ENCODE measurements at places on chromosomes 13 and 19. TPM values are rescaled to one million over a fixed set of nuclear protein-coding genes. Genes with fewer than 3 reads are reported as not detected.

Gene MEIS3
- not detected for total RNA-seq

Gene SELENOV
- 0.17 TPM for total RNA-seq

Gene ZNF835
- total RNA-seq, result 4.6 TPM

Gene RFXAP
- total RNA-seq, result 2.7 TPM

Gene RASAL3
- total RNA-seq, result not detected

Gene TLE5
- total RNA-seq, result 238 TPM

Gene CYP2F1
- total RNA-seq, result not detected

Gene ZNF793
- total RNA-seq, result 1.7 TPM

Gene NLRP4
- total RNA-seq, result not detected

Gene PTPRH
- 1.1 TPM for total RNA-seq

Gene HSH2D
- total RNA-seq, result 0.92 TPM

Gene PNMA8B
- 0.92 TPM for total RNA-seq

Gene C2CD4C
- total RNA-seq, result 0.12 TPM

Data from epithelial cell of proximal tubule (primary cell).